ENCODE measurements at places on chromosomes 12 and 14. TPM values are rescaled to one million over a fixed set of nuclear protein-coding genes. Genes with fewer than 3 reads are reported as not detected.
A peak's percentile ranks its signal among the peaks of the same experiment; 100 is the strongest.

- no peak for DNase-seq
These were observed 4.2 kb downstream of the HSPA2 start for GRCh38 chr14:64544607-64545312.

- DNase-seq: no peak
These were observed 84.8 kb downstream of the BICD1 start for GRCh38 chr12:32191445-32191844.

ADCK1 gene
- 7.2 TPM for polyA plus RNA-seq

DNA sequence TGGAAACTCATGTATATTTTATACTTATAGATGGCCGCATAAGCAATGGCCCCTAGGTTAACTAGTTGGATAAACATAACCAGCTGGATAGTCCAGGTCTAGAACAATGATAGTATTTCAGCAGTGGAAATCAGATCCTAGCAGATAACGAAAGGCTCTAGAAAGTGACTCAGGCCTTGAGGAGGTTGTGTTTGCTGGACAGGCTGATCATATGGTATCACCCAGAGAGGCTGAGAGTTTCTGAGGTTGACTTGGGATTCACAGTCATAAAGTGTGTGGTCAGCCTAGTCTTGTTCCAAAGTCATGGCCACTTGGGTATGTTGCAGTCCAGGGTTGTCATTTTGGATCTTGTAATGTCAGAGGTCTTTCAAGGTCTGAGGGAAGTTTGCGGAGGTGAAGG lies 16.8 kb downstream of the FLVCR2 start:
- no peak for DNase-seq

KIF5A gene
- polyA plus RNA-seq: 0.01 TPM

GRCh38 chr14:104239861-104240301 lies 101.5 kb downstream of the KIF26A start:
- DNase-seq: no peak

LRTM2 gene
- polyA plus RNA-seq: not detected

- DNase-seq: peak; percentile 54
These were observed 7.8 kb downstream of the SH2B3 start for GRCh38 chr12:111413442-111414086.

GRCh38 chr14:93723001-93723400 lies 65.3 kb downstream of the PRIMA1 start:
- DNase-seq: no peak

SLCO1B3 gene
- not detected for polyA plus RNA-seq

PZP gene
- 0.17 TPM for polyA plus RNA-seq

GARIN6 gene
- polyA plus RNA-seq: not detected

VRTN gene
- not detected for polyA plus RNA-seq

- no peak for DNase-seq
These were observed 154.9 kb upstream of the CCND2 start for GRCh38 chr12:4118601-4119156.

DNA sequence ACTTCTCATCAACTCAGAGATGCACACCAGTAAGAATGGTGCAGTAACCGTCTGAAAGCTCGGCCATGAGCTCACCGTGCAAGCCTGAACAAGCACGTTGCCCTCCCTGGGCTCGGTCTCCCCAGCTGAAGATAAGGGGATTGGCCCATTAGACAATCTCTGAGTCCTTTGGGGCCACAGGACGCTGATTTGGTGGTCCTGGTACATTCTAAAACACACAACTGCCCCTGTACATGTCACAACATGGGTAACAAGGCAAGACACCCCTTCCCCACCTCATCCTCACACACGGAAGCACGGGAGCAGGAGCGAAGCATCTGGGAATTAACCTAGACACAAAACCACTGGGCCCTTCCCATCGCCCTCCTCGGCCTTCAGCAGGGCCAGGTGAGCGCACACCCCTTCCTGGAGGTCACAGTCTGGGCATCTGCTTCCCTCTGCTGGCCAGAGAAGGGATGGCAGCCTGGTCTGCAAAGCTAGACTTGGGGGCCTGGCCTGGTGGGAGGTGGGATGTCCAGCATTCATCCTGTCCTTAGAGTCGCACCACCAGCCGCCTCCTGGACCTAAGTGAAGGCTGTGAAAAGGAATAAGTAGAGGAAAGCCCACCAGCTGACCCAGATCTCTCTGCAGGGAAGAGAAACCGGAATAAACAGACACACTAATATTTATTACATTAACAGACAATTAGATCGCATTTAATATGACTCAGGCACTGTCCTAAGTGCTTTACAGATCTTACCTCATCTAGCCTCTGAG lies 18.9 kb upstream of the SMUG1 start:
- DNase-seq: peak; percentile 79

GRCh38 chr12:16046266-16046665 lies 135.1 kb downstream of the DERA start:
- DNase-seq: no peak

DNA sequence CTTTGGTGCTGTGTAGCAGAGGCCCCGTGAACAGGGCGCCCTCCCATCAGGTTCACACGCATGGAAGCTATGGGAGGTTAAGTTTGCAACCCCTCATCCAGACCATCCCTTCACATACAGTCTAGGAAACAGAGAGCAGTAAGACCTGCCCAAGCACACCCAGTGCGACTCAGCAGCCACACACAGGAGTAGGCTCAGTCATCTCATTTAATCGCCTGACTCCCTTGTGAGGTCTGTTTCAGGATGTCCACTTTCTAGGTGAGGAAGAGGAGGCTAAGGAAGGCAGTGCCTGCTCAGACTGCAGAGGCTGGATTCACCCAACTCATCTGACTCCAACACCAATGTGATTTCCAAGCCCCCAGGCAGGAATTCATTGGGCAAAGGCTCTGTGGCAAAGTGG lies 11.9 kb downstream of the BDKRB1 start:
- no peak for DNase-seq

AMIGO2 gene
- 0.64 TPM for polyA plus RNA-seq

DNA sequence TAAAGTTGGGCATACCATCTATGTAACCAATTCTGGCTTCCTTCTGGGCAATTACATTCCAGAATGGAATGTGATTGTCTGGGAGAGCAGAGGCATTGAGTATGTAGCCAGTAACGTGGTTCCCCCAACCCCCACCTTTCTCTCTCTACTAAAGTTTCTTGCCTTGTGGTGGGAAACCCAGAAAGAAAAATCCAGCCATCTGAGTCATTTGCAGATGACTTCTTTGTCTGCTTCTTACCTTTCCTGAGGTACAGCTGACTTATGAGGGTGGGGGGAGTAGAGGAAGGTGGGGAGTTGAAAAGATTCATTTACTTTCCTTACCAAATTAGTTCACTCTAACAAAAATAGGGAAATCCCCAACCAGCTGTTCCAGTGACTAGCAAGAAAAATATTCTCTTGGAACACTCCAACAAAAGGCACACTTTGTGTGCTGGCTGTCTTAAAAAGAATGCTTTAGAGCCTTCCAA lies 112.1 kb upstream of the FRMD6 start:
- no peak for DNase-seq

DNA sequence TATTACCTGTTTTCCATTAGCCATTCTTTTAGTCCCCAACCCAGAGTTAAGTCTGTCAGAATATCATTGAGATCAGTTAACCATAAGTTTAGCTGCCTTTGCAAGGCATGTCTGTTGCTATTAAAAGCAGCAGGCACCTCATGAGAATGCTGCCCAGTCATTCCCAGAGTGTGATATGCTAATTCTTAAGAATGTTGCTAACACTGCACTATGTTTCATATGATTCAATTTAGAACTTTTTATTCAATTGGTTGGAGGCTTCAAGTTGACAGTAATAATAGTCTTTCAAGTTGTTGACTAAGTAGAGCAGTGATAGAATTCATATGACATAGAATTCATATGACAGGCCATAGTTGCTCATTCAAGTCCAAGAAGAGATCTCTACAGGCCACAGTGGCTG lies 292.3 kb downstream of the FUT8 start:
- DNase-seq: no peak

LRRC10 gene
- not detected for polyA plus RNA-seq

GRCh38 chr12:15688838-15689625 lies 100.2 kb downstream of the EPS8 start:
- no peak for DNase-seq

SLC38A4 gene
- polyA plus RNA-seq: 25.6 TPM

DNA sequence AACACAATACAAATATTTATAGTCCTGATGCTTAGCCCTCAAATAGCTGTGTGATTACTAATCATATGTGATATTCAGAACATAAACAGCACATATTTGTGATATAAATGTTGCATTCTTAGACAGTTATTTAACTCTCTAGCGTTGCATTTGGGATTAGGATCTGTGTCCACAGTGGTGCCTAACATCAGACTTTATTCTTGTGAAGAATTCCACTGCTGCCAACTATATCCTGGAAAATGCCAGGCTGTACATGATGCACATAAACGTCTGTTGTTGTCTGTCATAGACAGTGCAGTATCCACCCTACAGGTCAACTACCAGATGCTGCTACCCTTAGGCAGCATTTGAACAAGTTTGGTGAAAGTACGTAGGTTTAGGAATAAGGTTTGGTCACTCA lies 39.0 kb downstream of the SLC38A4 start:
- no peak for DNase-seq

- no peak for DNase-seq
These were observed 27.1 kb downstream of the SLC11A2 start for GRCh38 chr12:50999093-50999492.

DNA sequence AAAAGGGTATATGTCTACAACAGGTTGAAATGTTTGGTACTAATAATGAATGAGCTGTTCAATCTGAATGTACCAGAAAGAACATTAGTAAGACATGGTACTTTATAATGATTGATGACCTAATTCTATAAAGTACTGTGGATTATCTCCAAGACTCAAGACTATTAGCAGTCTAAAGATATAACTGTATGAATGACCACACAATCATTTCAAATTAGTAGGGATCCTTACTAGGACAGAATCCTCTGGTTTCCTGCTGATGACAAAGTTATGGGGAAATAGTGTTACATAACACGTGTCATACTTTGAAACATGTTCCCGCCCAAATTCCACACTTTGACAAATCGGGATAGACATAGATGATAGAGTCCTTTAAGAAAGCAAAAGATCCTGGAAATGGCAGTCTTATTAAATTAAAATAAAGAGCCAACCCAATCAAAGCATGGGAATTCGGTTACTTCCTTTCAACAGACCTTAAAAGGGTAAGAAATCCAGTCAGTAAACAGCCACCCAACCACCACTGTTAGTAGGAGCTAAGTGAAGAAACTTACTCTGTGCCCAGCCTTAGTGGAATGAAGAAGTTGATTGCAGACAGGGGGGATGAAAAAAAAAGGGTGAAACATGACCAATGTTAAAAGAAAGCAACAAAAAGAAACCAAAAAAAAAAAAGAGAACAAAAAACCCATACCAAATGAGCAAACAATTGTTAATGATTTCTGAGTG lies 2.8 kb downstream of the VPS29 start:
- DNase-seq: no peak

WDHD1 gene
- 1.2 TPM for polyA plus RNA-seq

SERPINA4 gene
- not detected for polyA plus RNA-seq

DNA sequence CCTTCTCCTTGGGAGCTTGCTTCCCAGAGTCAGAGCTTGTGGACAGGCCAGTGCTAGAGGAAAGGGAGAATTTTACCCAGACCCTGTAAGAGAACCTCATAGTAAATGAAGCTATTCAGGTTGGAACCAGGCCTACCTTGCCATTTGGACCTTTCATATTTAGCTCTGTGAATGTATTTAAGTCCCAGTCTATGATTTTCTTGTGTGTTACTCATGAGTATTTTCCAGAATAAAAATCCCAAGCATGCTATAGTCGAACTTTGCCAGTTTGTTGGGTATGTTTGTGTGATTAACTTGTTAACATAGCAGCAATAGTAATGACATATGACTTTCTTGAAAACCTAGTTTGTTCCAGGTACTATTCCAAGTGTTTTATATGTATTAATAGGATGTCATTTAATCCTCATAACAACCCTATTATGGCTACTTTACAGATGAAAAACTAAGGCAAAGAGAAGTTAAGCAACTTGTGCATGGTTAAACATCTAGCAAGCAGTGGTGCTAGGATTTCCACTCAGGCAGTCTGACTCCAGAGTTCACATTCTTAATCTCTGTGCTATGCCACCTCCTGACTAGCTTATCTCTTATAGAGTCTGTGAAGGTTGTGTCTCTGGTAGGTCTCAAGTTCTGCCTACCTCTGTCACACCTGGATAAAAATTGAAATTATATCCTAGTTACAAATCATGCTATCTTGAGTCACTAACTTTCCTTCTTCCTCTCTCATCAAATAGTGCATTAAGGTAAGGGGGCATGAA lies 47.9 kb upstream of the GARIN2 start:
- DNase-seq: no peak

Data from psoas muscle (tissue), 8 donors.